IPS DF 19.7 (cell line): ENCODE measurements at places on chromosomes 11 and 22.

- no peak for DNase-seq
These were observed 40.8 kb upstream of the GAL start for GRCh38 chr11:68643585-68643984.

- no peak for DNase-seq
These were observed 266.3 kb downstream of the DDX10 start for GRCh38 chr11:108931168-108931567.

GRCh38 chr11:47050284-47050683 lies 113.7 kb downstream of the CSTPP1 start:
- DNase-seq = no peak

DNA sequence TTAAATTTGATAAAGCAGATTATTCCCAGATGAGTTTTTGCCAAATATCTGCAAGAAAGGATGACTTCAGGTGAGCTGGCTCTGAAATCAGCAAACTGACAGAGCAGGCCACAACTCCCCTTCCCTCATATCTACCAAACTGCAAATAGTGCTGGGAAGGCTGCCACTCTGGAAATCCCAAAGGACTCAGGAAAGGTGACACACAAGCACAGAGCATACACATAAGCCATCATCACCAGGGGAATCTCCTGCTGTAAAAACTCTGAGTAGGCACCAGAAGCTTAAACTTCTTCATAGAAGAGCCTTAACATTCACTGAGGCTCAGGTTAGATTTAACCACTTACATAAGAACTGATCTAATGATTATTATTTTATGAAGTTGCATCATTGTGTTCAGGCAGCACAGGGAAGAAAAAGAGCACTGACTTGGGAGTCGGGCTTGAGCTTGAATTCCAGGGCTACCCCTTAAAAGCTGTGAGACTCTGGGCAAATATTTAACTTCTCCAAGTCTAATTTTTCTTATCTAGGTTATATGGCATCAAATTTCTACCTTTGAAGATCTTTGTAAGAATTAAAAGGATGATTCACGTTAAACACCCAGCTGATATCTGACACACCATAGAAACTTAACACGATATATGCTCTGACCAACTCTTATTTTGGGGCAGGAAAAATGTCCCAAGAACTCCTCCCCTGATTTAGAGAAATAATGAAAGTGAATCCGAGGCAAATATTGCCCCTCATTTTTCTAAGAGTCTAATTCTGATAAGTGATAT lies 15.0 kb downstream of the SYTL2 start:
- DNase-seq = no peak

DNA sequence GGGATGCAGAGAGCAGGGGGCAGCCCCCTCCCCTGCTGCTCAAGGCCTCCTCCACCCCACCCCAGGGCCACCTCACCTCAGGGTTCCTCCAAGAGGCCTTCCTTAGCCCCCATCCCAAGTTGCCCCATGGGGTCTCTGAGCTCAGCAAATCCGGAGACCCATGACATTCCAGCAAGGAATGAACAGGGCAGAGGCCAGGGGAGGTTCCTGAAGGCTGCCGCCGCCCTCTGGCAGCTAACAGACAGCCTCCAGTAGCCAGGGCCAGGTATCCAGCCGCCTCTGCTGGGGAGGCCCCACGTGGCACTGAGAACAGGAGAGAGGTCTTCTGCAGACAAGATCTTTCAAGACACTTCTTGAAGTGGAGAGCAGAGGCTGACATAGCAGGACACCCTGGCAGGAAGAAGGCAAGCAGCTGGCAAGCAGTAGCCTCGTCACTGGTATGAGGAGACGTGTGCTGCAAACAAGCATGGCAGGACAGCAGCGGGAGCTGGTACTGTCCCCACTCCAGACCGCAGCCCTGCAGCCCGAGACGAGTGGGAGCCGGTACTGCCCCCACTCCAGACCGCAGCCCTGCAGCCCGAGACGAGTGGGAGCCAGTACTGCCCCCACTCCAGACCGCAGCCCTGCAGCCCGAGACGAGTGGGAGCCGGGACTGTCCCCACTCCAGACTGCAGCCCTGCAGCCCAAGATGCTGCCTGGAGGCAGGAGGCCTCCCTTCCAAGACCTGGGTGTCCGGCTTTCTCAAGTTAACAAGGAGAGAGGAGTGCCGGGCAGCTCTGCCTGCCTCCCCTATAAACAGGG lies 190.6 kb downstream of the IGLL1 start:
- DNase-seq = no peak

DNA sequence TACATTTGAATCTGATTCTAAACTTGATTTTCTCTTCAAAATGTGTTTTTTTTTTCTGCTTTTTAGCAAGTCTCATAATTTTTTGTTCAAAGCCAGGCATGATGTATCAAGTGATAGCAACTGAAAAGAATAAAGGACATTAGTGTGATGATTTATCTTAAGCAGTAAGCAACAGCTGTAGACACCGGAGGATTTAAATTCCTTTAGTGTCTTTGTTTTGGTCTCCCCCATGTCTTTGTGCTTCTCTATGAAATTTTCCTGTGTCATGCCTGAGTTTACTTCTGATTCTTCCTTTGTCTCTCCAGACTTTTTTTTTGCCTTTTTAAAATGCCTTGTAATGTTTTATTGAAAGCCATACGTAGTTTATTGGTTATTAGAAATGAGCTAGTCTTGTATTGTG lies 934.2 kb upstream of the RAG2 start:
- DNase-seq = no peak

DNA sequence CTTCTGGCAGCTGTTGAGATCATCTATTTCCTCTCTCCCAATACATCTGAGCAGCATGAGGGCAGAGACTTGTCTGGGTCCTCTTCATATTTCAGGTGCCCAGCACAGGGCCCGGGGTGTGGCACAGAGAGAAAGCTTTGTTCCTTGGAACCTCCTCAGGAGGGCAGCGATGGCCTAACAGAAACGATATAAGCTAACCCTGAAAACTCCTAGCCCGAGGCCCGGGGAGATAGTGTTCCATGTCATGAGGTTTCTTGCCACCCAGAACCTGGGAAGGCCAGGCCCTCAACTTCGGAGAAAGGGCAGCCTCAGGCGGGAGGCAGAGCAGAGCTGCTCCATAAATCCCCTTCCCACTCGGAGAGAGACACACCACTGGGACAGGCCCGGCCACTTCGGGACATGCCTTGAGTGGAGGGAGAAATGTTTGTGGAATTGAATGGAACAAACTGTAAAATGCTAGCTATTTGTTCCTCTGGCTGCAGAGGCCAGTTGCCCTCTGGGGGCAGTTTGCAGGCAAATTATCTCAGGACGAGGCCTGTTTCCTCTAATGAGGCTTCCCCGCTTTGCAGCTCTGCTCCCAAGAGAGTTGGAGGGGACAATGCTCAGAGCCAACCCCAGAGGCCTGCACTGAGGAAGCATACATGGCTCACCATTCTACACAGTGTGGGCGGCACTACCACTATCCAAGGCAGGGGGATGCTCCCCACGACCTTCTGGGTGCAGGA lies 11.6 kb downstream of the ARRB1 start:
- DNase-seq = no peak

DNA sequence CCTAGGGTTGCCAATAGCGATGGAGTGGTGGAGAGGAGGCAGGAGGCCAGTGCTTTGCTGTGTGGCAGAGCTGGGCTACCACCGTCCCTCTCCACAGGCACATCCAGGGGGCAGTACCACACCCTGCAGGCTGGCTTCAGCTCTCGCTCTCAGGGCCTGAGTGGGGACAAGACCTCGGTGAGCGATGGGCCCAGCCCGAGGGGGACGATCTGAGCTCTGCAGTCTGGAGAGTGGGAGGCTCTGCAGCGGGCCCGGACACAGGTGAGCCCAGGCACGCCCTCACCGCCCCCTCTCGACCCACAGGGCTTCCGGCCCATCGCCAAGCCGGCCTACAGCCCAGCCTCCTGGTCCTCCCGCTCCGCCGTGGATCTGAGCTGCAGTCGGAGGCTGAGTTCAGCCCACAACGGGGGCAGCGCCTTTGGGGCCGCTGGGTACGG lies 2.5 kb downstream of the PKP3 start:
- DNase-seq = no peak
